Breast epithelium (tissue), 4 donors: ENCODE measurements at places on chromosomes 3 and 15.

- no peak for DNase-seq
Measured at GRCh38 chr3:52721002-52721729, 15.3 kb downstream of the SPCS1 start.

- DNase-seq = peak; percentile 70
Measured at GRCh38 chr3:45226206-45226915, at the start of gene TMEM158. Gene TMEM158, minus strand, starts transcription at chr3:45226287. Its CDS starts 260 bp downstream, at chr3:45226027.

- peak; percentile 56 for DNase-seq
Measured at GRCh38 chr3:14876921-14877333, 58.2 kb downstream of the FGD5 start.

DNA sequence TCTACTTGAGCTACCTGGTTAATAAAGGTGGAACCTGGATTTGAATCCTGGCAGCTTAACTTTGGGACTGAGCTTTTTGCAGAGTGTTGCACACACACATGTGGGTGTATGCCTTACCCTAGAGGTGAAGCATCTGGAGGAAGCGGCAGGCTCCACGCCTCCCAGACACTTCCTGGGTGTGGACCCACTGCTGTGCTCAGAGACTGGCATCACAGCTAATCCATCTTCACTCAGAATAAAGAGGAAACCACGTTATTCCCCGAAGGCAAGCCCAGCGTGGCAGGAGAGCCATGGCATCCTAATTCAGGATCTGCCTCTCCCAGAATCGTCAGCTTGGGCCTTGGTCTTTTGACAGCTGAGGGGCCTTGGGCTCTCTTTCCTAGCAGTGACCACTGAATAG is 25.5 kb downstream of the CCDC13 start:
- no peak for DNase-seq

DNA sequence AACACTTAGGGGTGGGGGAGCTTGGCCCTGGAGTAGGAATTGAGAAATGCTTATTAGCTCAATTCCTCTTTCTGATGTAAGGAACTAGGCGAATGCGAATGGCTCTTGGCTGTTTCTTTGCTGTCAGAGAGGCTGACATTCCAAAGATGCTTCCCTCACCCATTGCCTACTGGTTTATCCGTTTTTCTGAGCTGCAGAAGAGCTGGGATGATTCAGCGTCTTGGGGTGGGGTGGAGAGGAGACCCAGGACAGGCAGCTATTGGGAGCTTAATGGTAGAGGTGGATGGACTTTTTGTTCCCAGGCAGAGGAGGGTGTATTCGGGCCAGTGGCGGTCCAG is 9.8 kb downstream of the PLEKHO2 start:
- DNase-seq = no peak

DNA sequence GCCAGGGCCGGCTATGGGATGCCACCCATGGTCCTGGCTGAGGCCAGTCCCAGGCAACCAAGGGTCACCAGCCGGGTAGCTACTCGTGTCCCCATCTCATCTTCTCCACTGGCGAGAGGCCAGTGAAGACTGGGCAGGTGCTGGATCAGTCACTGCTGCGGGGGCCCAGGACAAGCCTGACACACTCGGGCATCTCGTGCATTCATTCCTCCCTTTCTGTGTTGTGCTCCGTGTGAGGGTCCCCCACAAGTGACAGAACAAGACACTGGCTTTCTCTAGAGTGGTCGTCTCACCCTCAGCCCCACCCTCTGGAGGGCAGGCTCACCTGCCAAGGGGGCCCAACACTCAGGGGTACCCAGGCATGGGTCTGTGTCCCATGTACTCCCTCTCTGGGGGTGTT is 48.4 kb downstream of the ROPN1B start:
- no peak for DNase-seq

DNA sequence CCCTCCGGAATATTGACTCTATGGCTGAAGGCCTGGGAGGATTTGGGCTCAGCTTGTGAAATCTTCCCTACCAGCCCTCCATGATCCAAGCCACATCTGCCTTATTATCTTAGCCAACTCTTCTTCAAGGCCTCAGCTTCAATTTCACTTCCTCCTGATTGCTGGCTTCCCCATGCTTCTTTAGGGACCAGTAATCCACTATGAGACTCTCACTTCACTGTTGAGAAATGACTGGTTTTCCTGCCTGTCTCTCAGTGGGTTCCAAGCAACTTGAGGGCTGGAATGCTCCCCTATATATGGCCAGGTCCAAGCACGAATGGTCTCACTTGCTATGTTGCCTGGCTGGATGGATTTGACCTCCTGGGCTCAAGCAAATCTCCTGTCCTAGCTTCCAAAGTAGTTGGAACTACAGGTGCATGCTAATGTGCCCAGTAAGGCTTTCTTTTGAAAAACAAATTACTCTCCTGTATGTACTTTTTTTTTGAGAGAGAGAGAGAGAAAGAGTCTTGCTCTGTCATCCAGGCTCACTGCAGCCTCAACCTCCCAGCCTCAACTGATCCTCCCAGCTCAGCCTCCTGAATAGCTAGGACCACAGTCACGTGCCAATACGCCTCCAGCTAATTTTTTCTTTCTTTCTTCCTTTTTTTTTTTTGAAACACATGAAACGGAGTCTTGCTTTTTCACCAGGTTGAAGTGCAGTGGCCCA is 7.9 kb upstream of the PIK3CB start:
- no peak for DNase-seq

- no peak for DNase-seq
Measured at GRCh38 chr3:173109143-173109542, 31.9 kb downstream of the SPATA16 start.

DNA sequence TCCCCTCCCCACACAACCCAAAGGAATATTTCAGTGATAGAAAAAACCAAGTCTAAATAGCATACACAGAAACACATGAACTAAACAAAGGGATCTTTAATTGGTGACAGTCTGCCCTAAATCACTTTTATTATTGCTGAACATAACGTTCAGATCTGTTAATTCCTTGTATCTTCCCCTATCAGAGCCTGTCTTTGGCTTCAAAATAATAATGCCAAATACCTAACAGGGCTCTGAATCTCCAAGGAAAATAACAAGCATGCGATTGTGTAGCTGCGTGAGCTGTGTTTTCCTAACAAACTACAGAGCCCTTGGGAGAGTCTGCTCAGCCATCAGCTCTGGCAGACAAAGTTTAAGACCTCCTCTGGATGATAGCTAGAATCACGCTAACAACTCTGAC is 1010.1 kb downstream of the ROBO1 start:
- DNase-seq = no peak

DNA sequence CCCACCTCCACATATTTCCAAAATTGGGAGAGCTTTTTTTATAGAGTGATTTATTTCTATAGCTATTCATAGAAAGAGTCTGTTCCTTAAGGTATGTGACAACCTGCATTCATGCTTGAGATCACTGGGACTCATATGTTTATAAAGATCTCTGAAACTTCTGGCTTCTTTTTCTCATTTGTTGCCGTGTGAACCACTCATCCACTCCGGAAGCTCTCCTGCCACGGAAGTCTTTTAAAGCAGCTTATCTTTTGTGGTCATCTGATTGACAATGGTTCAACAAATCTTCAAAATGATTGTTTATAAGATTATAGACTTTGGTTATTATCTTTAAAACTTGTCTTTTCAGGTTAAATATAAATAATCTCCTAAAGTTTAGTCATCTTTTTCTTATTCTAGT is 260.5 kb downstream of the C3orf38 start:
- no peak for DNase-seq

DNA sequence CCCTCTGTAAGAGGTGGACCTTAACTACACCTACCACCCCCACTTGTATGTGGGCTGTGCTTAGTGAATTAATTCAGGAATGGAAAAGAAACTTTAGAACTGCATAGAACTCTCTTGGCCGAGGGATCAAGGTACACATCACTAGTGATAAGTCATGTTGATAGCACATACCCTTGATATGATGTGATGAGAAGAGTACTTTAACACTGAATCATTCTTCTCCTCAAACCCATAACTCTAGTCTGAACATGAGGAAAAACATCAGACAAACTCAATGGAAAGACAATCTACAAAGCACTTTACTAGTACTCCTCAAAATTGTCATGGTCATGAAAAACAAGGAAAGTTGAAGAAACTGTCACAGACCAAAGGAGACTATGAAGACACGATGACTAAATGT is 87.6 kb downstream of the P2RY1 start:
- DNase-seq = no peak

GRCh38 chr3:135218304-135218703 is 423.2 kb downstream of the EPHB1 start:
- no peak for DNase-seq

DNA sequence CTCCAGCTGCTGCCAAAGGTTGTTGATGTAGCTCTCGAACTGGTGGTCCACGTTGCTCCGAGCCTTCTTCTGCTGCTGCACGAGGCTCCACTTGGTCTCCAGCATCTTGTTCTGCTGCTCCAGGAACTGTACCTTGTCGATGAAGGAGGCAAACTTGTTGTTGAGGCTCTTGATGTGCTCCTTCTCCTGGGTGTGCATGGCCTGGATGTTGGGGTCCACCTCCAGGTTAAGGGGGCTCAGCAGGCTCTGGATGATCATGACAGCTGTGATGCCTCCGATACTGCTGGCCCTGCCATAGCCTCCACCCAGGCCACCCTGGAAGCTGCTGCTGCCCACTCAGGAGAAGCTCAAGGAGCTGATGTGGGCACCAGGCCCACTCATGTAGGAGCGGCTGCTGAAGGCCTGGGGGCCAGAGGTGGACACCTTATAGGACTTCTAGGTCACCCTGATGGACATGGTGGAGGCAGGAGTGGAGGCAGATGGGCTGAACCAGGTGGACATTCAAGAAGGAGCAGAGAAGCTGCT is 14.9 kb upstream of the PSTPIP1 start:
- no peak for DNase-seq

DNA sequence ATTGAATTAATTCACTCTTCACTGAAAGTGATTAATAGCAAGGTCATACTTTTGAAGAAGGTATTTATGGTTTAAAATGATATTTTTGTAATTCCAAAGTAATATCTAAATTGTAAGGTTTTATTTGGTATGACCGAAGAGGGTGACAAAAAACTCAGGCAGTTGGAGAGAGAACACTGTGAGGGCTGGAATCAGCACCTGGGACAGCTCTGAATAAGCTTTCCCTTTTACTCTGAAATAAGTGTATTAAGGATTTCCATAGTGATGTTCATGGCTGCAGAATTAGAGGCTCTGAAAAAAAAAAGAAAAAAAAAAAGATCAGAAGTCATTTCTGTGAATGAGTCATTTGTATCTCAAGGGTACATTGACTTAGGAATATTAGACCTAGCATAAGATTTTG is 299.5 kb downstream of the IL5RA start:
- no peak for DNase-seq

GRCh38 chr15:71730277-71731144 is 79.8 kb upstream of the NR2E3 start:
- DNase-seq = no peak

- no peak for DNase-seq
Measured at GRCh38 chr15:50098545-50098944, 20.5 kb downstream of the ATP8B4 start.

GRCh38 chr3:129701161-129701560 is 94.7 kb upstream of the PLXND1 start:
- DNase-seq = no peak
